ENCODE measurements at places on chromosomes 7 and 10.

DNA sequence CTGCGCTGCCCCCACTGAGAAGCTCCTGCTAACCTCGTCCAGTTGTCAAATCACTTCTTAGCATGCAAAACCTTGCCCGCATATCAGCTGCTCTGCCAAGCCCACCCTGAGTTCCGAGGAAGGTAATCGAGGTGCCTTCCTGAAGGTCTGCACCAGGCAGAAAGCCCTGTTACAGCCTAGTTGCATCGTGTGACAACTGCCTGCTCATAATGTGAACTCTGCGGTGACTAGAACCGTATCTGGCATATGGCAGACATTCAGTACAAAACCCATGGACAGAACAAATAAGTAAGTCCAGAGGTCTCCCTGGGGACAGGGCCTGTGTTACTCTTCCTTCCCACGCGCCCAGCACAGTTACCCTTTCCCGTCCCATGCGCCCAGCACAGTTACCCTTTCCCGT, 394.3 kb downstream of the DNAJB6 start:
- DNase-seq = no peak

DNA sequence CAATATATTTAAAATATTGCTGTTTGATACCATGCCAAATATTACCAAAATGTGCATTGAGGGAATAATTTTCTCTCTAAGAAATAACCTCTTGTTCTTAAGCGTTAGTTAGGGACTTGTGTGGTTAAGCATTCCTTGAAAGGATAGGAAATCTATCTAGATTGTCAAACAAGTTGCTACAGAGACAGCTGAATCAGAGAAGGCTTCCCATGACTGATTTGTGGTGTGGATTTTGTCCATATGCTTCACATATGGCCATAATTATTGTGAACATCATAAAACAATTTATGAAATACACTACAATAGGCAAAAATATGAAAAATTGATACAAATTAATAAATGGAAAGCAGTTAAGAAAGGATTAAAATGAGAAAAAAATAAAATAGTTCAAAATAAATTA, 96.3 kb downstream of the GNAT3 start:
- DNase-seq = no peak

DNA sequence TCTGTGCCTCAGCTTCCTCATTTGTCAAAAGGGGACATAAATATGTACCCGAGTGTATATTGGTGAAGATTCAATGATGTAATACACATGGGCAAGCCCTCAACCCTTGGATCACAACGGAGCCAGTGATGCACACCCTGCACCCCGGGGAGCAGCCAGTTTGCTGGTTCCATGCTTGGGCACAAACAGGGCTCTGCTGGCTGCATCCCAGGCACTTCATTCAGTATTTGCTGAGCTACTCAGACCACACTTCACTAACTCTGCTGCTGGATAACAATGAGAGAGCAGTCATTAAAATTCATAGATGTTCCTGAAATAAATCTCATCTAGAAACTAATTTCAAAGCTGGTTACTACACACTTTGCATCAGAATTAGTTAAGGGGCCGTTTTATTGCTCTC, 72.0 kb downstream of the SCRN1 start:
- no peak for DNase-seq

DNA sequence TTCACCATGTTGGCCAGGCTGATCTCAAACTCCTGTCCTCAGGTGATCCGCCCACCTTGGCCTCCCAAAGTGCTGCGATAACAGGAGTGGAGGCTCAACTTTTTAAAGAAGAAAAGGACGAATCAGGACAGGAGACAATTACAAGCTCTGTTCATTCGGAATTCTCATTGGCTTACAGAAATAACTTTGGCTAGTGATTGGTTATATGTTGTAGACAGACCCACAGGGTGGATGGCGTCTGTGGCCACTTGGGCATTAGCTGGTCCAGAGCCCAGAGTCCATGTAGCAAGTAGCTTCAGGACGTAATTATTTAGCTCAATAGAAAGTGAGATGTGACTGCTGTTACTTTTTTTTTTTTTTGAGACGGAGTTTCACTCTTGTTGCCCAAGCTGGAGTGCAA, 160.5 kb upstream of the TNRC18 start:
- no peak for DNase-seq

DNA sequence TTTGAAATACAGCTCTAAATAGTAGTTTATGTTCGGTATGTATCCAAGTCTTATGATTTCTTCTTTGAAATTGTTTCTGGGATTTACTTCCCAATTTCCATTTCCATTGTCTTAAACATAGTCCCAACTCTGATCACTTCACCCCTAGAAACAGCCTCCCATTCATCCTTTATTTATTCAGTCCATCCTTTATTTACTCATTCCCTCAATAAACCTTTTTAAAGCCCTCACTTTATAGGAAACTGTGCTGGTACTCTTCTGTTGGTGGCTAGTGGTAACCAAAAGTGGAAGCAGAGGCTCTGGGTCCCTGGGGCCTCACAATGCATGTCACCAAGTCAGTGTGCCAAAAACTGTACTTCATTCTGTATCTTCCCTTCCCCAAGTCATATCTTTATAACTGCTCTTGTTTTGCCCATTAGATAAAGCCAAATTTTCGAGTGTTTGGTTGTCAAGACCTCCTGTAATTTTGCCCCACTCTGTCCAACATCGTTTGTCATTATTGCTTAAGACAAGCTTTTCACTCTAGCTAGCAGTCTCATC, 3.9 kb upstream of the EPC1 start:
- DNase-seq = no peak

- DNase-seq = peak; percentile 84
Observed at GRCh38 chr7:158828133-158829020, 932 bp downstream of the ESYT2 start.

- no peak for DNase-seq
Observed at GRCh38 chr10:85212526-85212925, 884.1 kb downstream of the CCSER2 start.
